ENCODE measurements at places on chromosomes 16 and 17.

GRCh38 chr17:11284811-11285210, 43.8 kb downstream of the SHISA6 start:
- DNase-seq: no peak

- DNase-seq: peak; percentile 67
Observed at GRCh38 chr16:51326131-51326856, 175.2 kb upstream of the SALL1 start.

DNA sequence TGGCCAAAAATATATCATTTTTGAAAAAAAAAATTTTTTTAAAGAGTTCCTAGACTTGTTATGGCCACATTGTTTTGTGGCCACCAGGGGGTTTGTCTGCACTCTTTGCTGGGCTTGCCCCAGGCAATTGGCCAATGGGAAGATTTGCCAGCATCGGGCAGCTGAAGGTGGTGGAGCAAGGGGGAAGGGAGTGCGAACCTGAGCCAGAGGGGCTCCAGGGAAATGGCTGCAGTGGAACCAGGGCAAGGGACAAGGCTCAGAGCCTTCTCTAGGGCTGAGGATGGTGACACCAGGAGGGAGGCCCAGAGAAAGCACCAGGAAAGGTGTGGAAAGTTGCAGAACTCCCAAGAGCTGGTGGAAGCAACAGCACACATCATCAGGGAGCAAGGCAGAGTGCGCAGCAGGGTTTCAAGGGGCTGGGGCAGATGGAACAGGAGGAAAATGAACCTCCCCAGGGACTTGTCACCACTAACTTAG, 15.5 kb upstream of the CMIP start:
- DNase-seq: peak; percentile 78

DNA sequence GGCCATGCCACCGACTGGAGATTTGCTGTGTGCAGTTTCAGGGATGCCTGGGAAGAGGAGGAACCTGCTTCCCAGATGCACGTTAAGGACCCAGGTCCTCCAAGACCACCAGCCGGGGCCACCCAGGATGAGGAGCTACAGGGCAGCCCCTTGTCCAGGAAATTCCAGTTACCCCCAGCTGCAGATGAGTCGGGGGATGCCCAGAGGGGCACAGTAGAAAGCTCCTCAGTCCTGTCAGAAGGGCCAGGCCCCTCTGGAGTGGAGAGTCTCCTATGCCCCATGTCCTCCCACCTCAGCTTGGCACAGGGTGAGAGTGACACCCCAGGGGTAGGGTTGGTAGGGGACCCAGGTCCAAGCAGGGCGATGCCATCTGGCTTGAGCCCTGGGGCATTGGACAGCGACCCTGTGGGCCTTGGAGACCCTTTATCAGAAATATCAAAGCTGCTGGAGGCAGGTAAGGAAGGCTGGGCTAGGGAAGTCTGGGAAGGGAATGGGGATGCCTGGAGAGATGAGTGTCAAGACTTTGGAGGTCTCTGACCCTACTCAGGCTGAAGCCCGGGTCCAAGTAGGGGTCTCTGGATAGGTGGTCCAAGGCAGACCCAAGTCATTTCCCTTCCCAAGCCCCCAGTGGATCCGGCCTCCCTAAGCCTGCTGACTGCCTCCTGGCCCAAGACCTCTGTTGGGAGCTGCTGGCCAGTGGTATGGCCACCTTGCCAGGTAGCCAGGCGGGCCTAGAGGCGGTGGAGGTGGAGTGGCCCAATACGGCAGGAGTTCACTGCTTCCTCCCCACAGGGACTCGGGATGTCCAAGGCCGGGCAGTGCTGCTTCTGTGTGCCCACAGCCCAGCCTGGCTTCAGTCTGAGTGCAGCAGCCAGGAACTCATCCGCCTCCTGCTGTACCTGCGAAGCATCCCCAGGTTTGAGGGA, 1.0 kb downstream of the PLEKHG4 start:
- DNase-seq: no peak

DNA sequence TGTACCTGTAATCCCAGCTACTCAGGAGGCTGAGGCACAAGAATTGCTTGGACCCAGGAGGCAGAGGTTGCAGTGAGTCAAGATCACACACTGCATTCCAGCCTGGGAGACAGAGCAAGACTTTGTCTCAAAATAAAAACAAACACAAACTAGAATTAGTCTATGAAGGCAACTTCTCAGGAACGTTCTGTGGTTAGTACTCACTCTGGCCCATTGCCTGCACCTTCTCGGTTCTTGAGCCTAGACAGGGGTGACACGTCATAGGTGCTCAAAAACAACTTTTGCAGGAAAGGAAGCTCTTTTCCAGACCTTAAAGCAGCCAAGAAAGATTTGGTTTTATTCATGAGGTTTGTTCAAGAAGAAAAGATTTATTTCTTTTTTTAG, 22.3 kb upstream of the CNOT1 start:
- DNase-seq: peak; percentile 65

DNA sequence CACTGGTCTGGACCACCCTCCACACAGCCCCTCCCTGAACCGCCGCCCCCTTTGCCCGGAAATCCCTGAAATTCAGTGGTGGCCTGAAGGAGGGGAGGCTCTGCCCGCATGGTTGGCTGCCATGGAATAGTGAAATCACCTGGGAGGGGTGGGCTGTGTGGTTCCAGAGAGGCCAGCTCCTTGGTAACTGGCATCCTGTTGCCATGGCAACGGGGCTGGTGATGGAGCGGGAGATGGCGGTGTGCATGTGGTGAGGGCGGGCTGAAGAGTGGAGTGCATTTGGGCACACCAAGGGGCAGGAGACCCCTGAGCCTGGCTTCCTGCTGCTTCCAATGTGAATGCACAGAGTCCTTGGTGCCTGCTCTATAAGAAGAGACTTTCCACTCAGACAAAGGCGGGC, 2.4 kb downstream of the EFNB3 start:
- DNase-seq: no peak

DNA sequence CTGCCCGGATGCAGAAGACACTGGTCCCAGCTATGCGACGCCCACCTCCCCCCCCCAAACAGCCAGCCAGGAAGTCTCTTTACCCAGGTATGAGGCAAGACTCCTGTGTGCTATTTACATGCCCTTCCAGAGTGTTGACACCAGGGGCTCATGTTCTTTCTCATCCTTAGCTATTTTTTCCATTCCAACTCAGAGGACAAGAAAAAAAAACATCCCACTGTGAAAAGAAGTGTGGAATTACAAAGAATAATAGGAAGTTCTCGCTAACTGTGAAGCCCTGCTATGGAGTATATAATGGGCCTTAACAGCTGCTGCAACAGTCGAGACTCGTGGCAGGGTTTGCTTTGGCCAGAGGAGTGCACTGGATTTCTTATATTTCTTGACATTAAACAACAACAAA, 584.9 kb downstream of the CDH13 start:
- no peak for DNase-seq

DNA sequence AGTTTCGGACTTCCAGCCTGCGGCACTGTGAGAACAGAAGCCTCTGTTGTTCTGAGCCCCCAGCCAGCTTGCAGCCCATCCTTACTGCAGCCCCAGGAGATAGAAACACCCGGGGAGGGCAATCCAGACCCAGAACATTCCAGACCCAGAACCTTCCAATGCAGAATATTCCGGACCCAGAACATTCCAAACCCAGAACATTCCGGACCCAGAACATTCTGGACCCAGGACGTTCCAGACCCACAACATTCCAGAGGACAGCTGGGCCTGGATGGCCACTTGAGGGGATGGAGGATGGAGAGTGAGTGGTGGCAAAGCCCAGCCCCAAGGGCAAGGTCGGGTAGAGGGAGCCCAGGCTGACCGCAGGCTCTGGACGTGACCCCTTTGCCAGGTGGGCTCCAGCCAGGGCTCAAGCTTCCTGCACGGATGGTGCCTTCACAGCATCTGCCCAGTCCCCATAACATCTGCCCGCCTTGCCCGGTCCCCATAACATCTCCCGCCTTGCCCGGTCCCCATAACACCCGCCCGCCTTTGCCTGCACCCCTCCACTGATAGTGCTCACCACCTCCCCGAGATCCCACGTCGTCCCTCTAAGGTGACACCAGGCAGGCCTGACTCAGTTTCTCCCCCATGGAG, 3.5 kb downstream of the CBFA2T3 start:
- no peak for DNase-seq

GRCh38 chr16:56355786-56356275, 69.5 kb downstream of the AMFR start:
- no peak for DNase-seq

- no peak for DNase-seq
Observed at GRCh38 chr17:79174193-79174765, 99.7 kb downstream of the ENGASE start.

- DNase-seq: peak; percentile 61
Observed at GRCh38 chr17:1484676-1485422, 7.6 kb downstream of the MYO1C start.

- DNase-seq: no peak
Observed at GRCh38 chr16:85462714-85463611, 150.2 kb upstream of the GSE1 start.
